Stimulated activated CD4-positive, alpha-beta T cell treated with anti-CD3 and anti-CD28 coated beads, Interleukin-1b, Interleukin-23, amount 100 ng/mL, for 1 hour (primary cell): ENCODE measurements at places on chromosomes 7 and 10.

- DNase-seq: no peak
Measured at GRCh38 chr7:132458729-132459128, 117.5 kb downstream of the PLXNA4 start.

GRCh38 chr10:6018422-6018821, 41.1 kb upstream of the IL15RA start:
- DNase-seq: no peak

DNA sequence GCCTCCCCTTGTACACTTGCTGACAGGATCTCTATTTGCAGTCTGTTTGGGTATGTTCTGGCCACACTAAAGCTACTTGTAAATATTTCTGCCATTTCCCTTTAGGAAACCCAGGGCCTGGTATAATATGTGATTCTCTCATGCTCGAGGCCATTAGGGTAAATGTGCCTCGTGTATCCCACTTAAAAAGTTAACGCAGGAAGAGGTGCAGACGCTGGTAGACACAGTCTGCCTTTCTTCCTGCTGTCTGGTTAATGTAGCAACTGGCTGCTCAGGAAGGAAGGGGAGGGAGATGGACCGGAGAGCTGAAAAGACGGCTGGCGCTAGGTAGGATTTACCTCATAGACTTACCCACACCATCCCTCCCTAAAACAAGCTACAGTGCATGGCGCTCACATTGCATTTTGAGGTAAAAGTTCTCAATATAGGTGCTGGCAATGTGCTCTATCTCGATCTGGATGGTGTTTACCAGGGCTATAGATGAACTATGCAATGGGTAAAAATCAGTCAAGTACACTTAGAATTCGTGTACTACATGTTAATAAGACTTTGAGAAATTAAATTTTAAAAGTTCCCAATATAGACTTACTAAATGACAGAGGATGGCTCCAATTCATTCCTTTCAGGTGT, 125.9 kb downstream of the JAZF1 start:
- DNase-seq: no peak

DNA sequence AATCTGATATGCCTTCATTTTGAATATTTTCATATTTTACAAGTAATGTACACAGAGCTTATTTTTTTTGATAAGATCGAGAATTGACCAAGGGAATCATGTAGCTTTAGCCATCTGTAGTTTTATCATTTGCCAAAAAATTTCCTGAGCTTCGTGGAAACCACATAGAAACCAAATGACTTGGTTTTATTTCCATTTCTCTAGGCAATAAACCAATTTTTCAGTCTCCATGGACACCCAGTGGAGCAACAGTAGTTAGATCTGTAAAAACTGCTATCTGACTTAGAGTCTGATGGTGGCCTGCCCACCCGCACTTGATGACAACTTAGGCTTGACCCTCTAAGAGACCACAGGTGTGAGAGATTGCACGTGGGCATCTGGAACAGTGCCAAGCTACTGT, 127.8 kb upstream of the CDK6 start:
- no peak for DNase-seq

GRCh38 chr10:104035194-104036068, 50.2 kb downstream of the COL17A1 start:
- DNase-seq: no peak

DNA sequence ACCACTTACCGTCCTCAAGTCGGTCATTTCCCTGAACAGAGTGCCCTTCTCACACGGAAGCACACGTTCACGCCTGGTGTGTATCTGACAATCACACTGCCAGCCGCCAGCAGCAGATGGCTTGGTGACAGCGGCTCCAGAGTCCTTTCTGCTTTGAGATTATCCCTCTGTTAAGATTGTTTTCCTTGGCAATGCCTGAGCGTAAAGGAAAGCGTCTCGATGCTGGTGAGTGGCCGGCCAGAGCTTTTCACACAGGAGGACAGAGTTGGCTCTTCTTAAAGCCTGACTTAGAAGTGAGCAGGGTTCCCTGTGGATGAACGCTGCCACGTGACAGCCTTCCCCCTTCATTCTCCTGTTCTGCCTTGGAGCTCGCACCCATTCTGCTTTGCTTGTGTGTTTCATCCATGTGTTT, 22.1 kb upstream of the PRKAR1B start:
- DNase-seq: no peak

DNA sequence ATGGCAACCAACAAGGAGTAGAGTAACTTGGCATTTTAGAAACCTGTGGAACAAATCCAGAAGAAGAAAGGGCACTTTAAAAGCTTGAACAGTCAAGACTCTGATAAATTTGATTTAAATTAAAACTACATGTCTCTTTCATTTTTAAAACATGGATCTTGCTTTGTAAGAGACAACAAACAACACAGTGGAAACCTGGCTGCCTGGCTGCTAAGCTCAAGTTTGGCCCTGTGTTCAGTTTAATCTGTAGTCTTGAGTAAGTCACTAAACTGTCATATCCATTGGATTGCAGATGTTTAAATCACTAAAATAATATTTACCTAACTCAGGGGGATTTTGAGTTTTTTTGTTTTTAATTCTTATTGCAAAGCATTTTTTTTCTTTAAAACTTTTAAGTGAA, 374.9 kb upstream of the SEMA3D start:
- DNase-seq: no peak

DNA sequence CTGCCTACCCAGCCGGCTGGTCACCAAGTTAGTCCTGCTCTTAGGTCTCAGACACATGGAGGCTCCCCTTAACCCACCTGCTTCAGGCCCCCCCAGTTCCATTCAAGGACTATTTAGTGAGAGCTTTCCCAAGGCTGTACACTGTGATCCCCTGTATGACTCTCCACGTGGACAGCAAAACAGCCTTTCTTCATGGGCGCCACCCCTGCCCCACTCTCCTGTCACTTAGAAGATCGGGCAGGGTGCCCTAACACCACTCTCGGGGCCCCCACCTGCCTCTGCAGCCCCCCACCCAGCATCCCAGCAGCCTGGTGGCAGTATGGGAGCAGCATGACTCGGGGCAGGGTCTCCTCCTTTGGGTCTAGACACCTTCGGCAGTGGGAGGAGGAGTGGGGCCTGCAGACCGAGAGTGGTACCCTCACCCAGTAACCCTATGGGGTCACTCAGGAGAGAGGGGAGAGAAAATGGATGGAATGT, 116.6 kb downstream of the PTPN20 start:
- DNase-seq: no peak

- DNase-seq: no peak
Measured at GRCh38 chr10:43255634-43256431, 11.0 kb downstream of the RASGEF1A start.

GRCh38 chr7:115593111-115593510, 437.5 kb downstream of the TFEC start:
- no peak for DNase-seq

GRCh38 chr7:118531566-118531965, 307.1 kb downstream of the ANKRD7 start:
- DNase-seq: no peak

GRCh38 chr10:98267894-98268693, at the start of gene LOXL4:
LOXL4 (minus strand) TSS chr10:98268194; CDS start chr10:98263019, 5,175 bp downstream.
- no peak for DNase-seq

GRCh38 chr7:100483090-100483721, 521 bp upstream of the NYAP1 start:
- peak; percentile 83 for DNase-seq

DNA sequence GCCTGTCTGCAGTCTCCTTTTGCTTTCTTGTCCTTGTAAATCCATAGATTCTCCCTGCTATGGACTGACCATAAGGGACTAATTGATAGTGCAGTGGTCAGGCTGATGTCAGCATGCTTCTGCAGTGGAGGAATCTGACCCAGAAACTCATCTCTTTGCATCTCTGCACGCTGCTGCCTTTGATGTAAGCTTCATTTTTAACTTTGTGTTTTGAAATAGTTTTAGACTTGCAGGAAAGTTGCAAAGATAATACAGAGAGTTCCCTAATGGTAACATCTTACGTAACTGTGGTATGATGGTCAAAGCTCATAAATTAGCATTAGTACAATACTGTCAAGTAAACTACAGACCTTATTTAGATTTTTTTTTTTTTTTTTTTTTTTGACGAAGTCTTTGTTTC, 89.6 kb downstream of the GALNT17 start:
- no peak for DNase-seq

DNA sequence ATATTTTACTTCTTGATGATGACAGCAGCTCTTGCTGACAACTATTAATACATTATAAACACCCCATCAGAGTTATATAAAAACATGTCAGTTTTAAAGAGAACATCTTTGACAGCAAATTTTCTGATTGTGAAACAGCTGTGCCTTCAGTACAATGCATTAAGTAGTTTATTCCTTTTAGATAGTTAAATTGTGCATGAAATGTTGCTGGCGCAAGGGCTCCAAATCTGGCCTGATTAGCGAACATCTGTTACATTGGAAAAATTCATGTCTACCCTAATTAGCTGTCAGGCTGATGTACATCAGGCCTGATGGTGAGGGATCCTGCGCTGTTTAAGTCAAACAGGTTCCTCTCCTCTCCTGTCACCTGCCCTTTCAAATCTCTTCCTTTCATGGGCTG, 171.9 kb upstream of the SP8 start:
- no peak for DNase-seq

- no peak for DNase-seq
Measured at GRCh38 chr10:34249634-34250033, 565.5 kb downstream of the PARD3 start.

GRCh38 chr10:97740613-97741012, 3.7 kb downstream of the ZFYVE27 start:
- no peak for DNase-seq

- DNase-seq: no peak
Measured at GRCh38 chr10:113967126-113967525, 76.5 kb upstream of the ADRB1 start.

GRCh38 chr7:120273476-120273975, 551 bp downstream of the KCND2 start:
- no peak for DNase-seq

DNA sequence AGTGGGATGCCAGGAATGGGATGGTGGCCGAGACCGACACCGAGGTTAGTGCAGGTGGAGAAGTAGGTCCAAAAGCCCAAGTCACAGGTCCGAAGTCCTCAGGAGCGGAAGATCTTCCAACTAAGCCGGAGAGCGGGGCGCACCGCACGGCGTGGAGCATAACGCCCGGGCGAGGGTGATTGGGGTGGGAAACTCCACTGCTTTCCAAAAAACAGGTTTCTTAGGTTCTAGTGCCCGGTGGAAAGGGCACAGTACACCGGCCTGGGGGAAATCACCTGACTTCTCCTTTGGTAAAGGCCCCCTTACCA, 11.4 kb upstream of the SPAG6 start:
- DNase-seq: no peak

DNA sequence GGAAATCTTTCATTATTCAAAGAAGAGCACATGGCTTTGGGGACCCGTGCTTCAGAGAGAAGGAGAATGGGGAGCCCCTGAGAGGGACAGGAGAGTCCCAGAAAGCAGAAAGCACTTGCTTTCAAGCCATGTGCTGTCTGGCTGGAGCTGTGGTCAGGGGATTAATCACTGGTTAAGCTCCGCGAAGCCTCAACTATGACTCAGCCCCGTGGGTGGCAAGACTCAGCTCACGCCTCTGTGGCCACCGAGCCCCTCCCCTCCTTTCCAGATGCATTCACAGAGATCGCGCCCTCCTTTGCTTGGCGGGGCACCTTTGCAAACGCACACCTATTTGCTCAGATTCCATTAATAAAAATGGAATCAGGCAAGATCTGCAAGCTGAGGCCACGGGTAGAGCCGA, 202.9 kb upstream of the TCERG1L start:
- DNase-seq: no peak

DNA sequence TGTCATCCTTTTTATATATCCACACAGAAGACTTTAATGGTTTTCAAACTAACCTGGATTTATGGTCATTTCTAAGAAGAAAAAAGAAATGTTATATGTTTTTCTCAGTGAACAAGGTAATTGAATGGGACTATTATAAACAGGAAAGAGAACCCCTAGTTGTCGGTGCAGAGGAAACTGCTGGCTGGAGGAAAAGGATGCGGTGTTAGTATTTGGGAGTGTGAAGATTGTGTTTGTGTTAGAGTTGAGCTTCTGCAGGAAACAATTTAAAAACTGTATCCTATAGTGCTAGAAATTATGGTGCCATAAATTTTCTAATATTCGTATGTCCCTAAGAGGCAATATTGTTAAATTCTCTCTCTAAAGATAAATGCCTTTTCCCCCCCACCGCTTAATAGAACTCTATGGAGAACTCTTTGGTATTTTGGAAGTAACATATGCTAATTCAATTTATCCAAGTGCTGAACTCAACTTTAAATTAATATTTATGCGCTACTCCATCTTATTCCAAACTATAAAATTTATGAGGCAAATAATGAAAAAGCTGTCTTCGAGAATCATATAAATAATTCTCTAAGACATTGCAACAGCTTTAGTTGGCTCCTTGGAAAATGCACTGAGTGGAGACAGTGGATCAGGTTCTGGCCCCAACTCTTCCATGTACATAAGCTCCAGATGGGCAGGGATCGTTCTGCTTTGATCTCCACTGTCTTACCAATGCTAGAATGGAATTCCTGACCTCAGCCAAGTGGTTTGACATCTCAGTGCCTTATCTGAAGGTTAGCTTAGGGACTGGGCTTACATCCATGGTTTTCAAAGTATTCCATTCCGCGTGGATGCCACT, 5.6 kb downstream of the BZW2 start:
- no peak for DNase-seq

DNA sequence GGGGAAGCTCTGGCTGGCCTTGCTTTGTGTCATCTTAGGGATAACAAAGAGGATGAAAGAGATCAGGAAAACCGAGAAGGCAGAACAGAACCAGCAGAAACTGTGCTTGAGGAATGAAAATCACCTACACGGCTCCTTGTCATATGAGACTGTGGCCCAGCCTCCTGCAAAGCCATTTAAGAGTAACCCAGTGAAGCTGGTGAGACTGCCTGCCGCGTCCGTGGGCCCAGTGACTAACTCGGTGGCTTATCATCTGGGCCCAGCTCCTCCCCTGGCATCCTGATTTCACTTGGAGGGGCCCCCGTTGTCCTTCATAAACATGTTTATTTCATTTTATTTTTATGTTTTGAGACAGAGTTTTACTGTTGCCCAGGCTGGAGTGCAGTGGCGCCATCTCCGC, 30.7 kb downstream of the HTRA1 start:
- no peak for DNase-seq

DNA sequence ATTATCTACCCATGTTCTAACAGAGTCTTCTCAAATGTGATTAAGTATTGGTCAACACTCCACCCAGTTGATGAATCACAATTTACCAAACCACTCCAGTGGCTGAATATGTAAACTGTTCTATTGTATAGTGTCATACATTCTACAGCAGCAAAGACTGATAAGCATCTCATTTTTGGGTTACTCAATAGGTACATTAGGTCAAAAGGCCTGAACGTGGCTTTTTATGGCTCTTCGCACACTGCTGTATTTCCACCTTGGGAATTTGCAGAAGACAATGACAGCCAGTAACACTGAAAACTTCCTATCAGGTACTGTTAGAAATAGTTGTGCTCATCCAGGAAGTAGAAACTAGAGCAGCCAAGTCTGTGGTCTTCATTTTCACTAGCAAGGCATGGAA, 166.9 kb downstream of the GLI3 start:
- no peak for DNase-seq

DNA sequence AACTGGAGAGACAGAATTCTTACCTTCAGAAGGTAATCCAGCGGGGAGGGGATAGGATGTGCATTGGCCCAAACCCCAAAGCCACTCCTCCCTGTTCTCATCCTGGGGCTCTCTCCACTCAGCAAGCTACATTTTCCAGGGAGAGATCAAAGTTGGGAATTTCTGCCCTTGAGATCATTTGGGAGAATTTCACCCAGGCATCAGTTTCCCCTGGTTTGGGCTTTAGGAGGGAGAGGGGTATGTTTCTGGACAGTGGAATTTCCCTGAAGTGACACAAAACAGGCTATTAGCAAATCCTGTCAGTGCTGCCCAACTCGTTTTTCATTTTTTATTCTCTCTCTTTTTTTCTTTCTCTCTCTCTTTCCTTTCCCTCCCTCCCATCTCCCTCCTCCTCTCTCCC, 35.7 kb downstream of the CYP17A1 start:
- no peak for DNase-seq
